ENCODE measurements at places on chromosomes 5 and 9.
A peak's percentile ranks its signal among the peaks of the same experiment; 100 is the strongest.

- DNase-seq: no peak
These were observed 525.8 kb downstream of the CTNND2 start for GRCh38 chr5:11378461-11378860.

GRCh38 chr9:81550207-81550583 lies 139.2 kb downstream of the TLE1 start:
- no peak for DNase-seq

GRCh38 chr5:64680289-64680688 lies 10.0 kb upstream of the SHISAL2B start:
- DNase-seq: peak; percentile 10

DNA sequence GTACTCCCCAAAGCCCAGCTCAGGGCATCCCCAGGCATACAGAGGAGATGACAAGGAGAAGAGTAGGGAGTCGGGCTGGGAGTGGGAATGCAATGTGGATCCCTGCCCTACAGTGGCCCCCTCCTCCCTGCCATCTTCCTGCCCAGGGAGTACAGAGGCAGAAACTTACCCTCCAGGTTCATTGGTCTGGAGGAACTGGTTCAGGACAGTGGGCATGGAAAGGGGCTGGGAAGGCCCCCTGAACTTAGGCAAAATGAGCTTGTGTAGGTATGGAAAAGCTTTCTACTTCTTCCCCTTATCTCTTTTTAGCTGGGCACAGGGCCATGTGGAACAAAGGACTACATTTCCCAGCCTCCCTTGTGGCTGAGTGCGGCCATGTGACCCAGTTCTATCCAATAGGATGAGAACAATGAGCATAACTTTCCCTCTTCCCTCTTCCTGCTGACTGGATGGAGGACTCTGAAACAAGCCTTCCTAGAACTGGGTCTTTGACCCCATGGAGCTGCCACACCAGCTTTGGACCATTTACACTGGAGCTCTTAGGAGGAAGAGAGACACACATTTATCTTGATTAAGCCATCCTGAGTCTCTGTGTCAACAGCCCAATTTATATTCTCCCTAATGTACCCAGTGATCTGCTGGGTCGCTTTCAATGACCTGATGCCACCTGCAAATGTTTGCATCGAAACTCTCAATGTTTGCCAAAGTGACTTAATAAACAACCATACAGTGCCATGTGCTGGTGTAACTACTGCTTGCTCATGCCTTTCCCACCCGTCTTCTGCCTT lies 25.0 kb upstream of the HMCN2 start:
- peak; percentile 64 for DNase-seq

DNA sequence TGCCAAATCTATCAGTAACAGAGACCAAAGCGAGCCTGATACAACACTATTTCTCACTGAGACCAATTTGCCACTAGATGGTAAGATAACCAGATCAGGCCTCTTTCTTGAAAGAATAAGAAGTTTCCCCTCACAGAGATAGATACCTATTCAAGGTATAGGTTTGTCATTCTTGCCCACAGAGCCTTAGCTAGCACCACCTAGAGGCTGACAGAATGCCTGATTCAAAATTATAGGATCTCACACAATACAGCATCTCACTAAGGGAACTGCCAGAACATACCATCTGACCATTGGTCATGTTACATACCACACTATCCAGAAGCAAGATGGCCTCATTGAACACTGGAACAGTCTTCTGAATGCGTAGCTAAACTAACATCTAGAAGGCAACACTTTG lies 166.6 kb upstream of the HCN1 start:
- no peak for DNase-seq

- no peak for DNase-seq
These were observed 396.3 kb downstream of the YTHDC2 start for GRCh38 chr5:113909782-113910181.

GRCh38 chr5:137531266-137531665 lies 32.1 kb upstream of the SPOCK1 start:
- DNase-seq: no peak

- no peak for DNase-seq
These were observed 163.5 kb downstream of the NR3C1 start for GRCh38 chr5:143239882-143240518.

- DNase-seq: no peak
These were observed 31.1 kb downstream of the UHRF2 start for GRCh38 chr9:6444128-6444527.

GRCh38 chr9:18346745-18347144 lies 127.2 kb upstream of the ADAMTSL1 start:
- no peak for DNase-seq

GRCh38 chr5:158812408-158812807 lies 287.3 kb downstream of the EBF1 start:
- DNase-seq: peak; percentile 75

DNA sequence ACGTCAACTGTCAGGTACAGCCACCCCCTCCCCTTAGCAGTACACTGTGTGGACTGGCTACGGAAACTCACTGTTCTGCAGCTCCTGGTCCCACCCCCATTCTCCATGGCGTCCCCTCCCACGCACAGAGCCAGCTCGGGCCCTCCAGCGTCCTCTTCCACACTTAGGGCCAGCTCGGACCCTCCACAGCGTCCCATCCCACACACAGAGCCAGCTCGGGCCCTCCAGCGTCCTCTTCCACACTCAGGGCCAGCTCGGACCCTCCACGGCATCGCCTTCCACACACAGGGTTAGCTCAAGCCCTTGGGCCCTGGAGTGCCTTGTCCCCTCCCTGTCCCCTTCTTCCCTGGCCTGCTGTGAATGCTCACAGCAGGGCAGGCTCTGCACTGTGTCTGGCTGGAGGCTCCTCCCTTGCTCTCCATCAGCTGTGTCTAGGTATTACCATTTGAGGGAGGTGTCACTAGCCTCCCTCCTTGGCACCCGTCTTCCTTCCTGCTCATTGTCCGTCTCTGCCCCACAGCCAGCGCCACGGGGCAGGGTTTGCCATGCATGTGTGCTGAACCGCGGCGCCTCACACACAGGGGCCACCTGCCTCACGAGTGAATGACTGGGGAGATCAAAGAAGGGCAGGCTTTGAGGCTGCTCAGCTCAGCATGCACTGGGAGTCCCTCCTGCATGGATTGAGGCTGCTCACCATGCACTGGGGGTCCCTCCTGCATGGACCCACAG lies 78.5 kb upstream of the CACNA1B start:
- DNase-seq: no peak

GRCh38 chr5:146832985-146833732 lies 45.4 kb downstream of the PPP2R2B start:
- DNase-seq: no peak

DNA sequence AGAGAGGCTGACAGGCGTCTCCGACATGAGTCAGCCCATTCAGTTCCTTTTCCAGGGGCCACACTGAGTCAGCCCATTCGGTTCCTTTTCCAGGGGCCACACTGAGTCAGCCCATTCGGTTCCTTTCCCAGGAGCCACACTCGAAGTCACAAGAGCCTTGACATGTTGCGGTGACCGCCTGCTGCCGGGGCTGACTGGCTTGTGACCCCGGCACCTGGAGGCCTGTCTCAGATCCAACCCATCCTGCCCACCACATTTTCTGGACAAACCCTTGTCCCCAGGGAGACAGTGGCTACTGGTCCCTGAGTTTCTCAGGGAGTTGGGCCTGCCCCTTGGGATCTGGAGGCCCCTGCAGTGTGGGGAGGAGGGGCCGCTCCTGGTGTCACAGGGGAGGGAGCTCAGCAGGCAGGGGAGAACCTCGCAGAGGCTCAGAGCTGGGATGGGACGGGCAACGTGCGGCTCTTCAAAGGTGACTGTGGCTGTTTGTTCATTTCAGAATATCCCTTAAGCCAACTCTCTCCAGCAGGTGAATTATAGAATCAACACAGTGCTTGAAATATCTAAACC lies 40.5 kb upstream of the LPCAT1 start:
- no peak for DNase-seq

DNA sequence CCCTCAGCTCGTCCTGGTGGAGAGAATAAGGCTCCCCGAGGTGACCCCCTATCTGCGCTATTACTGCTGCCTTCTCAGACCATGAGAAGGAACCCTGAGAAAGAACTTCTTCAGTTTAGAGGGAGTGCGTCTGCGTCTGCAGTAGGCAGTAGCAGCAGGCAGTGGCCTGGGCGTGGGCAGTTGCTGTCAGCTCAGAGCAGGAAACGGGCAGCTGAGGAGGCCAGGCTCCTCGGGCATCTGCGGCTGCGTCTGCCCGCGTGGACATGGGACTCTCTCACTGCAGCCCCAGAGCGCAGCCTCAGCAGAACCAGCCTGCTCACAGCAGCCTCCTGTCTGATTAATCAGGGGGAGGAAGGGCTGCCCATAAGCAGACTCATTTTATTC lies 49.8 kb upstream of the FCN1 start:
- DNase-seq: no peak
